ENCODE measurements at places on chromosomes 4 and X. TPM values are rescaled to one million over a fixed set of nuclear protein-coding genes. Genes with fewer than 3 reads are reported as not detected.

Gene ASB5
- 0.37 TPM for polyA plus RNA-seq

Gene PWWP3B
- 2.0 TPM for polyA plus RNA-seq

Gene GIMD1
- polyA plus RNA-seq: not detected

Gene SUPT20HL1
- polyA plus RNA-seq: not detected

Gene DCUN1D4
- polyA plus RNA-seq: 17.0 TPM

Gene CFI
- 191 TPM for polyA plus RNA-seq

Gene JCHAIN
- 5.1 TPM for polyA plus RNA-seq

Gene CCNB3
- polyA plus RNA-seq: 0.41 TPM

Gene FGFR3
- 28.5 TPM for polyA plus RNA-seq

DNA sequence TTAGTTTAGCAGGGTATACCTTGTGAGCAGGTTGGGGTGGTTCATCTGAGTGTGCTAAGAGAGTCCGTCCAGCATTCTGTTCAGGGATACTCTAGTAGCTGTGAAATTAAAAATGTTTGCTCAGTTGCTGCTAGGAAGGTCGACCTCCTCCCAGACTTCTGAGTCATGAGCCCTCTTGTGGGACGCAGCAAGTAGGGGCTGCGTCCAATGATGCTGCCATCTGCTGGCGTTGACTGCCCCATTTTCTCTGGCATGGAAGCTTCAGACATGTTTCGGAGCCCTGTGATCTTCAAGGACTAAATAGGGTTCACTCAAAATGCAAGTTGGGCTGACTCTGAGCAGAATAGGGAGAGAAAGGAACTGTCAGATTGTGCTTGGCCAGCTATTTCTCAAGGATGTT, 201.0 kb upstream of the ARSJ start:
- DNase-seq: no peak

- no peak for DNase-seq
Observed at GRCh38 chr4:61223385-61223784, 23.3 kb downstream of the ADGRL3 start.

GRCh38 chr4:21991050-21991449, 42.5 kb upstream of the KCNIP4 start:
- DNase-seq: no peak

DNA sequence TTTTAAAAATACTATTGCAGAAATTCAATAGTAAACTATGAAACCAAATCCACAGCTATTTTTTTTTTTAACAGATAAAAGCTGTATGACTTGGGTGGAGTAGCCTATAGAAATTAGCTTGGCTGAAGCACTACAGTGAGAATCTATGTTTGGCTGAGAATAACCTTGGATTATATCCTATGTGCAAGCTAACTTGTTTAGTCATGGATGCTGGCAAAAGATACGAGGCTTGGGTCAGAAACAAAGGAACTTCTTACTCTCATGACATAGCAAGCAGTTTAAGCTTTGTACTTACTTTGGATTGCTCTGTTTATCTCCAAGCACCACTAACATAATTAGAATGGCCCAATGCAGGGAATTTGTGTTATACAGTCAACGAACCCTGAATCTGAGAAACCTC, 119.2 kb upstream of the GRID2 start:
- no peak for DNase-seq

DNA sequence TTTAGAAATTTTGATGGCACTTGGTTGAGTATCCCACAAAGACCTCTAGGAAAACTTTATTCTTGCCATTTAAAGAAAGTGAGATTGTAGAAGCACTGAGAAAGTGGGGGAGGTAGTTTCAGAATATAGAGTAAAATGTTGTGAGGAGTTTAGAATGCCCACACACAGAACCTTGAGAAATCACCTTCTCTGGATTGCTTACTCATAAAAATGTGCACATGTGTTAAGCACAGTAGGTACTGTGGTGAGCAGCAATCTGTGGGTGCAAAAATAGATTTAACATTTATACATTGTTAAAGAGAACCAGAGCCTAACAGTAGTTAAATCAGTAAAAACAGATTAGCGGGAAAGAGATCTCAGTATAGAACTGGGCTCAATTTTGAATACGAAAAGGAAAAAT, 201.2 kb upstream of the NWD2 start:
- no peak for DNase-seq

GRCh38 chr4:146107587-146108240, 67.8 kb upstream of the LSM6 start:
- DNase-seq: no peak

DNA sequence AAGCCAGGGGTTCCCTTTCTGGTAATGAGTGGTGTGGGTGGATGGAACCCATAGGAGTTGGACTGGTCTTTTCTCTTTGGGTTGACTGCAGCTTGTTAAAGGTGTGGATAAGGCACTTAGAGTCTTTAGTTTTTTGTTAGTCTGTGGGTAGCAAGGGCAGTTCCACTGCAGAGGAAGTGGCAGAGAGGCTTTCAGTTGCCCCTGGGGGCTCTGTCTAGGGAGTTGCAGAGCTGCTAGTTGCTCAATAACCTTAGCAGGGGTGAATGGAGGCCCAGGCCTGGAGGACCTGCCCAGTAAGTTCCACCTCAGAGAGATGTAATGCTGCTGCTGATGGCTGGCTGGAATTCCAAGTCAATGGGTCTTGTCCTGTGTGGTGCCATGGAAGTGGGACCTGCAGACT, 282.6 kb upstream of the NDST4 start:
- DNase-seq: no peak

- DNase-seq: peak; percentile 9
Observed at GRCh38 chr4:128630871-128631270, 178.6 kb upstream of the JADE1 start.

GRCh38 chr4:38621028-38621684, 42.8 kb upstream of the KLF3 start:
- DNase-seq: no peak

GRCh38 chrX:139720136-139720535, 12.2 kb upstream of the MCF2 start:
- no peak for DNase-seq

DNA sequence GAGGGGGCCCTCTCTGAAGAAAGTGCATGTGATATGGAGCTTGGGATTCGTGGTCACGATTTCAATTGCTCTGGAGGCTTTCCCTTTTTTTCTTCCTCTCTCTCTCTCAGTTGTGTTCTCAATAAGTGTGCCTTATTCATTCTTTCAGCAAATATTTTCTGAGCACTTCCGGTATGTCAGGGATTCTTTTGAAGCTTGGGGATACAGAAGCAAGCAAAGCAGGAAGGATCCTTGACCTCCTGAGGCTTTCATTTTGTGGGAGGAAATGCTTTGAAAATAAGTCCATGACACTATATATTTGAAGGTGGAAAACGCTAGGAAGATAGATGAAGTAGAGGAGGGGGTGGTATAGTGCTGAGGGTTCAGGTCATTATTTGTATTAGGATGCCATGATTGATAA, 12.6 kb upstream of the GABRE start:
- DNase-seq: no peak

DNA sequence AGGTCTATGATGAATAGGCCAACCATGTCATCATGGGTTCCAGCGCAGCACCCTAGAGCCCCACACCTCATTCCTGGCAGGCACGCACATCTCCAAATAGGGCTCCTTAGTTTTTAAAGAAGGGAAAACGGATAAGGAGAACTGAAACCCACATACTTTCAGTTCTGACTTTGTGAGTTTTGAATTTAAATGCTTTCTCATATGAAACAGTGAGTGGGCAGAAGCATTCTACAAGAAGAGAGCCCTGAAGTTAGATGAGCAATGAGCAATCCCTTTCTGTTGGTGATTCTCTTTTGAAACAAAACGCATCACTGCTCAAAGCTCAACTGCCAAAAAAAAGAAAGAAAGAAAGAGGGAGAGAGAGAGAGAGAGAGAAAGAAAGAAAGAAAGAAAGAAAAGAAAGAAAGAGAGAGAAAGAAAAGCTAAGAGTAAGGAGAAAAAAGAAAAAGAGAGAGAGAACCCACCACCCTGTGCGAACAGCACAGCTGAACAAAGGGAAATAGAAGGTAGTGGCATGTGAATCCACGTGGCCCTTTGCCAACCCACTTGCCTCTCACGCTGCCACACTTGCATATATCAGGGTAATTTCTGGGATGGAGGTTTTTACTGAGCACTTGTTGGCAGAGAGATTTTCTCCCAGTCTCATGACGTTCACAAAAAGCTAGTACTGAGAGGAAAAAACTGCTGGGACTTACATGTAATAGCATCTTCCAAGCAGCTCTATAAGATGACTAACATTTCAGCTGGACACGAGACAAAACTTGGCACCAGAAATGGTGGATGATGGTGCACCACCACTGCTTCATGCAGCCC, 31.0 kb downstream of the TMSB4X start:
- DNase-seq: no peak

- no peak for DNase-seq
Observed at GRCh38 chr4:101596781-101597552, 193.6 kb upstream of the BANK1 start.

DNA sequence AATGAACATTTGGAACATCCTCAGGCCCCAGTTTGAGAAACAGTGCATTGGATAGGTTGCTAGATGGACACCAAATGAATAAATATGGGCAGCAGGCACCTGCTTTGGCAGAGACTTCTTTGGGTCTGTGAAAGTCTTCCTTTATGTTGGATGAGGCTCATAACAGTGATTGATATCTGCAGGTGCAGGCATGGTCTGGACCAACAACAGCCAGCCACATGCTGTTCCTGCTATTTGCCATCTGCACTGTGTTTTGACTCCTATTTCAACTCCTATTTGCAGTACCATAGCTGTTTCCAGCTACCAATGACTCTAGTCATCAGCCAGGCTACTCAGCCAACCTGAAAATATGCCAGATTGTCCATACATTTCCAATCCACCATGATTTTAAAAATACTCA, 60.9 kb downstream of the ANAPC4 start:
- no peak for DNase-seq

GRCh38 chr4:38723726-38724474, 58.9 kb downstream of the TLR10 start:
- DNase-seq: no peak

- no peak for DNase-seq
Observed at GRCh38 chr4:140944199-140944515, 188.0 kb upstream of the TBC1D9 start.

GRCh38 chrX:150224676-150225075, 138.4 kb upstream of the MAMLD1 start:
- DNase-seq: no peak

- no peak for DNase-seq
Observed at GRCh38 chr4:70768301-70768948, 46.7 kb downstream of the RUFY3 start.
